ENCODE measurements at places on chromosomes 11 and 22.

DNA sequence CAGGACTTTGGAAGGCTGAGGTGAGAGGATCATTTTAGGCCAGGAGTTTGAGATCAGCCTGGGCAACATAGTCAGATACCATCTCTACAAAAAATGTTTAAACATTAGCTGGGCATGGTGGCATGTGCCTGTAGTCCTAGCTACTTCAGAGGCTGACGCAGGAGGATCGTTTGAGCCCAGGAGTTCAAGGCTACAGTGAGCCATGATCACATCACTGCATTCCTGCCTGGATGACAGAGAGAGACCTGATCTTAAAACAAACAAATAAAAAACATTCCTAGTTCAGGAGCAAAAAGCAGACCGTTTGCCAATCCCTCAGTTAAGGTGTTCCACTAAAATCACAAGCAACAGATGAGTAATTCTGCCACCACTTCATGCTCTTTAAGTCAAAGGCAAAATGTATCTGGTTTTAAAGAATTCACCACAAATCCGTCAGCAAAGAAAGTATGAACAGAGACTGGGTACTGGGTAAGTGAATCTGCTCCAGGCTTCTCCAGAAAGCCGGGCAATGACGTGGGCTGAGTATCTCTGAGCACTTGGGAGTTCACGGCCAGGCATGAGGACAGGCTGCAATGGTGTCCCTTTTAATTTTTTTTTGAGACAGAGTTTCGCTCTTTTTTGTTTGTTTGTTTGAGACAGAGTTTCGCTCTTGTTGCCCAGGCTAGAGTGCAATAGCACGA, 19.5 kb downstream of the CLTCL1 start:
- DNase-seq = no peak

GRCh38 chr11:29634744-29635143, 382.1 kb downstream of the KCNA4 start:
- no peak for DNase-seq

GRCh38 chr22:21764038-21764804, 28.6 kb upstream of the YPEL1 start:
- no peak for DNase-seq

DNA sequence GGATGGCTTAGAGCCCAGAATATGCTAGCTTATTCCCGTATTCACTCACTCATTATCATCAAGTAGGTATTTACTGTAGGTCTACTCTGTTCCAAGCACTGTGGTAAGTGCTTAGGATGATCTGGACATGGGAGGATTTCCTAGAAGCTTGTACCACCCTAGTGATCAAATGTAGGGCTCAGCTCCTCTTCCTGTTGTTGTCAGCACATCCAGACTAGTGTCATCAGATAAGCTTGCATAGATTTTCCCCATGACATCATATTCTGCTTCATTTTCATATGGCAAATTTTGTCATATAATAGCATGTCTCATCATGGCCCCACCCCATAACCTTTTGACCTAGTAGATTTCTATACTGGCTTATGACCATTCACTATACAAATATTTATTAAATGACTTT, 19.3 kb upstream of the NUCB2 start:
- DNase-seq = no peak

- DNase-seq = peak; percentile 68
These were observed 1.9 kb downstream of the CHRM4 start for GRCh38 chr11:46389450-46390330.

DNA sequence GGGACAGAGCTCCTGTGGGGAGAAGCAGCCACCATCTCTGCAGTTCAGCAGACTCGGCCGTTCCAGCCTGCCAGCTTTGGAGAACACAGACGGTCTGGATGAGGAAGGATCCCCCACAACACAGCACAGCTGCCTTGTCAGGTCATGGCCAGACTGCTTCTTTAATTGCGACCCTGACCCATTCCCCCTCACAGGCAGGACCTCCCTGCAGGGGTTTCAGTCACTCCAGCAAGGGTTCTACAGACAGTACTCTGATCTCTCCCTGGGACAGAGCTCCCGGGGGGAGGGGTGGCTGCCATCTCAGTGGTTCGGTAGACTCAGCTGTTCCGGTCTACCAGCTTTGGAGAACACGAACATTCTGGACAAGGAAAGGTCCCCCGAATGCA, 173.5 kb downstream of the TTC28 start:
- no peak for DNase-seq

- no peak for DNase-seq
These were observed 16.6 kb downstream of the BTBD10 start for GRCh38 chr11:13446444-13446843.

DNA sequence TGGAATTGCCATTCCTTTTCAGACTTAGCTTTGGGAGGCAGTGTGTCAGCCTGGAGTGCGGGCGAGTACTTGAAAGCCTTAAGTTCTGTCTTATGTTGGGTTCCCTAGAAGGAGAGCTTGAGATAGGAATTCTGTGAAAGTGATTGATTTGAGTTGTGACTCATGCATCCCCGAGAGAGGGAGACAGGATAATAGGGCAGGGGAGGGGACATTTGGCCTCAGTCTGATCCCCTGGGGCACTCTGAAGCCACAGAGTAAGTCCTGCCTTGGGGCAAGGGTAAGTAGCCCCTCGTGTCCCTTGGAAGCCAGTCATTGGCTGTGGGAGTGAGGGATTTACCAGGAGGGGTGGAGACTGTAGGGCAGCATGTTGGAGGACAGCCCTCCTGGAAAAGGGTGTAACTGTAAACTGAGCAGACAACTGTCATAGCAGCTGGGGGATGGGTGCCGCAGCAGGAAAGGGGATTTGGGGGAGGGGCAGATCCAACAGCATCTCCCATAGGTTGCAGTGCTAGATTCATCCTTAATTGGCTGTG, 44.0 kb downstream of the KIAA1671 start:
- DNase-seq = no peak

DNA sequence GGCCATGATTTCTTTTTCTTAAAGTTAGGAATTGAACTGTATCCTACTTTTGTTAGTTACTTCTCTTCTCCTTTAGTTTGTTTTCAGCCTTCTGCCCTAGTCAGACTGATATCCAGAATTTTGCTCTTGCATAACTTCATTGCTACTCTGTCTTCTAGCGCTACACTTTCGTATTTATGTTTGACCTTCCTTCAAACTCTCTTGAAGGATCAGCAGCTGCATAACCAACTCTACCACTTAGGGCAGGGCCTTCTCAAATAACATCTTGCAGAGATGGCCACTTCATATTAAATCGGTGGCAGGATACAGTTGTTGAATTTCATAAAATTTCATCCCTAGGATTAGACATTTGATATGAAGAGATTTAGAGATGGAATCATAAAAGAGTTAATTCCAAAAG, 43.9 kb downstream of the KDM2A start:
- no peak for DNase-seq

GRCh38 chr11:80521592-80521991, 1080.8 kb upstream of the TENM4 start:
- no peak for DNase-seq

GRCh38 chr11:108693852-108694251, 29.0 kb downstream of the DDX10 start:
- peak; percentile 23 for DNase-seq

DNA sequence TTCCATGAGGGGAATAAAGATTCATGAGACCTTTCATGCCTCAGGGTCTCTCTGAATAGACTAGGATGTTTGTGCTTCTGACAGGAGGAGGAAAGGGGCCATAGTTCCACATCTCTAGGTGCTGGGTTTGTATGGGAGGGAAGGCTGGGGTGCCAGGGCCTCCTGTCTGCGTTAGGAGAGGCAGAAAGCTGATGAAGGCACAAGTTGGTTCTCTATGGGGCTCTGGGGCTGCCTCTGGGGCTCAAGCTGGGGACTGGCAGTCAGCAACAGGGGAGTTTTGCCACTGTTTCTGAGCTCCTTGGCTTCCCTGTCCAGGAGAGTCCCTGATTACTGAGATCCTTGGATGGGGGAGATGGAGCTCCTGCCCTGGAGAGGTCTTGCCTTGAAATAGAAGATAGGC, 4.1 kb downstream of the KCNE3 start:
- no peak for DNase-seq

DNA sequence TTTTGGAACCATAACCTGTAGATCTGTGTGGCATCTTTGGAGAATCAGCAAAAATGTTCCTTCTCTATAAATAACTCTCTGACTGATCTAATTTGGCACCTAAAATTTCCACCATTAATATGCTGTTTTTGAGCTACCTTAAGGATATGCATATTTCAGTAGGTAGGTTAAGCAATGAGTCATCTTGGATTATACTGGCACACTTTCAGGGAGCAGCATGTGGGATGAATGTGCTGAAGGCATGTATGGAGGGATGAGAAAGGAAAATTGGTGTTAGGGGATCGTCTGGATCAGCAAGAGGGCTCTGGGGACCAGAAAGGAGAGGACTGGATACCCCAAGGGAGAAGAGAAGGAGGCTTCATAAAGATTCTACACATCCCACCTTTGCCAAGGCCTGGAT, 44.6 kb upstream of the ELF5 start:
- no peak for DNase-seq

DNA sequence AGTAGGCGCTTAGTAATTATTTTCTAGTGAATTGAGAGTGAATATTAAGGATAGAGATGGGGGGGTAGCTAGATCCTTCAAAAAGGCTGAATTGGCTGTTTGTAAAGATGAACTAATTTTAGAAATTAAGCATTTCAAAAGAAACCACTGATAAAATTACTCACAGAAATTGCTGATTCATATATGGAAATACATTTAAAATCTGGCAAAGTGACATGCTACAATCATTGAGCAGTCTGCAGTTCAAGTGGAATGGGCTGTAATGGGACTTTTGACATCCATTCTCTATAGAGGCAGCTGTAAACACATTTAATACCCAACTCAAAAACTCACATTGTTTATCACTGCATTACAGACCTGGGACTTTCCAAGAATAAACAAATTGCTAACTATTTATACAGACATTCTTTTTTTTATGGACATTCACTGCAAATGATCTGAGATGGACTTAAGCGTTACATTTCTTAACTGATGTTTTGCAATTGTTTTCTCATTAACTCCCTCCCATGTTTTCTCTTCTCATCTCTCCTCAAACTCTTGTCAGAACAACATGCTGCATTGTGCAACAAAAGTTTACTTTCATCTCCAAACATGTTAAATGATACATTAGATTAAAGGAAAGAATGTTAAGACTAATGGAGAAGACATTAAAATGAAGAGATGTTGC, 42.1 kb upstream of the MMP7 start:
- DNase-seq = no peak

DNA sequence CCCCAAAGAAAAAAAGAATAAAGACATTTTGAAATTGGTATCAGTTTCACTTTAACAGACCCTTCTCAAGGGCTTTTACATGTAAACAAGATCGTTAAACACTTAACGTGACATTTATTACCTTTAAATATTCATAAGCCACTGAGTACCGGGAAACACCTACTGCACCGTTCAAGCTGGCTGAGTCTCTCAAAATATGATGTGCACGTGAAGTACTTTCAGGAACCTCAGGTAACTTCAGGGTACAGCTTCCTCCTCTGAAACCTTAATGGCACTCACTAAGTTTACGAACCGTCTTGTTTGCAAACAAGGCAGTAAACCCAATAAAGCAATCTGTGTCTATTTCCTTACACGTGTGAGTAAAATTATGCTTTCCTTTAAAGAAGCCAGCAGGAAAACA, 105.5 kb upstream of the TENM4 start:
- no peak for DNase-seq

DNA sequence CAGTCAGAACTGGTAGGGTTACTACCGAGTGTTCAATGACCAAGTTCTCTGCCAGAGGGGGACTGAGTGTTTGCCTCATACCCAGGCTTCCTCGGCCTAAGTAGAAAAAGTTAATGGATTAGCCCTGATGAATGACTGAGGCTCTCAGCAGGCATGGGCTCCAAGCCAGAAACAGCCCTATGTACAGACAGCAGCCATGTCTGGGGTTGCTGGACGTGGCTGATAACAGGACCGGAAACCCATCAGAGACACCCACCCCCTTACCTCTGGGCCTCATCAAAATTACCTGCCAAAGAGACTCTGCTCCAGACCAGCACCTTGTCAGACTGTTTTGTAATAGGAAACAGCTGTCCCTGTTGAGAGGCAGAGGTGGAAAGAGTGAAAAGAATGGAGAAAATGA, 351.4 kb downstream of the ETS1 start:
- DNase-seq = peak; percentile 75

GRCh38 chr22:48138855-48139254, 1376.4 kb downstream of the TBC1D22A start:
- DNase-seq = no peak

- DNase-seq = no peak
These were observed 2.1 kb upstream of the CRACR2B start for GRCh38 chr11:825366-826226.

DNA sequence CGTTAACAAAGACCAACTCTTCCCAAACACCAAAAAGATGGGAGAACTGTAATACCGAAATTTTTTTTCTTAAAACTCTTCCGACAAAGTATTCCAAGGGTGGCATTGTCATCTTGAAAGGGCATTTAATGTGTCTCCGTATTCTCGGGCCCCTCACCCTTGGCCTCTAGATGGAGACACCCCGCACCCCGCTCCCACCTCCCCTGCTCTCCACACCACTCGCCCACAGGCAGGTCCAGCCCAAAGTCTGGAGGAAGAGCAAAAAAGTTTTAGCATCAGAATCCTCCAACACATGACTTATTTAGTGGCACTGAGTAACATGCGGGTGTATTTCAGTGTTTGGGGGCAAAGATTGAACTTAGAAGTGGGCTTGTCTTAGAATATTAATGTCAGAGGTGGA, 20.7 kb downstream of the SPATA19 start:
- no peak for DNase-seq

All from hematopoietic multipotent progenitor cell treated with erythropoietin and hydrocortisone succinate and interleukin-3 and kit ligand, for 8 days (in vitro differentiated cells).